ENCODE measurements at places on chromosomes 16 and 17.
A peak's percentile ranks its signal among the peaks of the same experiment; 100 is the strongest.

- DNase-seq, result no peak
Observed at GRCh38 chr16:6728381-6728780, 604.3 kb upstream of the RBFOX1 start.

- DNase-seq, result peak; percentile 79
Observed at GRCh38 chr17:61463316-61464129, 11.3 kb downstream of the TBX4 start.

GRCh38 chr17:57916925-57917858, 38.0 kb downstream of the CUEDC1 start:
- DNase-seq, result peak; percentile 73

DNA sequence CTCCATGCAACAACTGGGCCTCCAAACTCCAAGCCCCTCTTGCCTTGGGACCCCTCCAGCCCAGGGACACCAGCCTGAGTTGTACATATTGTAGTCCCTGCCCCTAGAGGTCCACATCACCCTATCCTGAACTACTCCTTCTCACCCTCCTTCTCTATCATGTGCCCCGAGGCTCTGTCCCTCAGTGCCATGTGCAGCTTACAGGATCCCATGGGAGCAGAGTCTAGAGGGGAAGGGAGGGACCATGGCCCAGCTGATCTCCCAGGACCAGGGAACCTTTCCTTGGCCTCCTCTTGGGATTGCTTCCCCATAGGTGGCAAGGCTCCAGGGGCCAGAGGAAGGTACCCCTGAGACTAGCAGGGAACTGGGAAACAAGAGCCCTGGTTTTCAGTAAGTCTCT, 35.3 kb downstream of the TMEM132E start:
- DNase-seq, result peak; percentile 85

DNA sequence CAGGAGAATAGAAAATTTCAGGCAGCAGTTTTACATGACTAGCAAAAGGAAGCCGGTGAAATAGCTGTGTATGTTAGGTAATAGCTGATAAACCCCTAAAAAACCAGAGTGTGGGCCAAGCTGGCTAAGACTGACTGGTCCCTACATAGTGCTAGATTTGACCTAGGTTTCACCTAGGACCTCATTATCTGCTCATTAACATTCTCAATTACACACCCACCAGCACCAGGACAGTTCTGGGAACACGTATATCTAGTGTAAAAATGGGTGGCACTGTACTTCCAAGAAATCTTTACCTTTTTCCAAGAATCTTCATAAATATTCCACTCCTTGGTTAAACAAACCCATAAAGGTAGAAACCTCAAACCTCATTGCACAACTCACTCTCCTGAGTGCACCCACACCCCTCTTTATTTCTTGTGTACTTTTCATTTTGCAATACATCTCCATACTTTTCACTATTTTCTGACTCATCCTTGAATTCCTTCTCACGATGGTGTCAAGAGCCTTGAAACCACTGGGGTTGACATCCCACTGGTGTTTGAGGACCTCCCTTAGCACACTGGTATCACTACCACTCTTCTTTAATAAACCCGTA, 262.7 kb upstream of the KCNJ16 start:
- DNase-seq, result no peak

- no peak for DNase-seq
Observed at GRCh38 chr16:70294385-70295025, 4.5 kb upstream of the DDX19B start.

- peak; percentile 41 for DNase-seq
Observed at GRCh38 chr17:56144223-56144622, 9.1 kb upstream of the ANKFN1 start.

- peak; percentile 74 for DNase-seq
Observed at GRCh38 chr17:47864791-47865216, 13.8 kb upstream of the SP6 start.

DNA sequence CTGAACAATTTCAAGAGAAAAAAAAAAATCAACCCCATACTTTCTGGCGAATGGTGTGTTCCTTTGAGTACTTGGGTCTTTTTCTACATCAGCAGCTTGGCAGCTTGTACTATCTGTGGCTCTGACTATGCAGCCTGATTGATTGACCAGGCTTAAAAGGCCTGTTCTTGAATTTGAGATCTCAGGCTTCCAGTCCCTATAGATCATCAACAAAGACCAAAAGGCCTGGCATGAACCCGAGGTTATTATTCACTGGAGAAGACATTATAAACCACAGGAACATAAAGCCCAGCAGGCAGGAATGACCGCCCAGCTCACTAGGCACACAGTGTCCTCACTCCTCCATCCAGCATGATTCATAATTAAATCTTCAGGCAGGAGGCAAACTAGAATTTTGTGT, 32.1 kb upstream of the CDH3 start:
- DNase-seq, result no peak

DNA sequence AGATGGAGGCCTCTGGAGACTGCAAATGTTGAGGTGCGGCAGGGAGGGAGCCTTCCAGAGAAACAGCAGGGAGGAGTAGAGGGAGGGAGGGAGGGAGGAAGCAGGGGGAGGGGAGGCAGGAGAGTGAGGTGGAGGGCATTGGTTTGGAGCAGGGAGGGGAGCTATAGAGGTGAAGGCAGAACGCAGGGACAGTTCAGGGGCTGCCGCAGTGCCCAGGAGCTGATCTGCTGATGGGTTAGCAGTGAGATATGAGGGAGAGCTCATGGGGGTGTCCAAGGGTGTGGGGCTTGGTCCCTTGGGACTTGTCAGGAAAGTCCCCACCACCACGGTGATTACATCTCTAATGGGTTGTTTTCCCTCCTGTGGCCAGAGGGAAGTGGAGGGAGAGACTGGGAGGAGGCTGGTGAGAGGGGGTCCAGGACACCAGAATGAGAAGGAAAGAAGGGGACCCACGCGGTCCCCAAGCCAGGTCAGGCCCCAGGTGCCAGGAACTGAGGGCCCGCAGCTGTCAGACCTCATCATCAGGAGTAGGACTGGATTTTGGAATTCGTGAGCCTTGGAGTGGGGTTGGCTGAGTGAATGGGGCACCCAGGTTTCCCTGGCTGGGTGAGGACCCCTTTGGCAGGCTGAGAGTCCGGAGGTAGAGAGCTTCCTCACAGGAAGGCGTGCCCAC, 11.2 kb downstream of the CA4 start:
- DNase-seq, result peak; percentile 49

- no peak for DNase-seq
Observed at GRCh38 chr16:64705443-64705842, 416.4 kb downstream of the CDH11 start.

GRCh38 chr17:79340333-79341221, 266.0 kb downstream of the ENGASE start:
- DNase-seq, result no peak

DNA sequence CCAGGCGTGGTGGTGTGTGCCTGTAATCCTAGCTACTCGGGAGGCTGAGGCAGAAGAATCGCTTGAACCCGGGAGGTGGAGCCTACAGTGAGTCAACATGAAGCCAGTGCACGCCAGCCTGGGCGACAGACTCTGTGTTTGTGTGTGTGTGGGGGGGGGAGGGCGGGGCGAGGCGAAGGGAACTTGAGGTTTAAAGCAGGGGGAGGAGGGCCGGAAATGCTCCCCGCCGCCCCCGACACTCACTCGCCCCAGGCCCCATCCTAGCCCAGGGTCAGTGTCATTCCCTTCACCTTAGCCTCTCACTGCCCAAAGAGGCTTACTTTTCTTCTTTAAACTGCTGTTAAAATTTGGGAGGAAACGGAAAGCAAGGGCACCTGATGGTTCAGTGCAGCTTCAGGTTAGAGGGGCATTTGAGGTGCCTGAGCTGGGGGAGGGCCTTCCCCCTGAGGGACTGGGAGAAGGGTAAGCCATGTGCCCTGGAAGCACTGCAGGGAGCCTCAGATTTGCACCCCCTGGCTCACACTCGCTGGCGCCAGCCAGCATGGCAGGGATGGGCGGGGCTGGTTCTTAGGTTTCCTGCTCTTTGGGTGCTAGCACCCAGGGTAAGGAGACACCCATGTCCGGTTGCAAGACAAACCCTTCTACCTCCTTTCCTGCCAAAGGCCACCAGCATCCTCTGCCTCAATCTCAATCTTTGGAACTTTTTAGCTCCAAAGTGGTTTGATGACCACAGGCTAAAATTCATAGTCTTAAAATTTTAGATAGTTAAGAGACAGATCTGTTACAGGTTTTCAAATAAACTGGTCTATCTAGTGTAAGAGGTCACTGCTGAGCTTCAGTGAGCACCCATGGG, 2.2 kb upstream of the LIMD2 start:
- peak; percentile 87 for DNase-seq

DNA sequence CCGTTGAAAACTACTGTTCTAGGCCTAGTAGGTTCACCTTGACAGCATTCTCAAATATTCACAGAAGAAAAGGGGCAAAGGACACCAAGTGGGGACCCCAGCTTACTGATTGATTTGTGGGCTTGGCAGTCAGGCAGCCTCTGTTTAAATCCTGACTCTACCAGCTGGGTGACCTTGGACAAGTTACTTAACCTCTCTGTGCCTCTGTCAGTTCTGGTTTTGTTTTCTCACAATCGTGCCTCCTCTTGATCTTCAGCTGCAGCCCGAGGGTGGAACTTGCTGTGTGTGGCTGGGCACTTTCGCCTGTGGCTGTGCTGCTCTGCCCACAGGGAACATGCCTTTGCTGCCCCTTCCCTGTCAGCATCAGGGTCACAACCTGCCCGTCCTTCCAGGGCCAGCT, 17.8 kb downstream of the RAP1GAP2 start:
- no peak for DNase-seq

DNA sequence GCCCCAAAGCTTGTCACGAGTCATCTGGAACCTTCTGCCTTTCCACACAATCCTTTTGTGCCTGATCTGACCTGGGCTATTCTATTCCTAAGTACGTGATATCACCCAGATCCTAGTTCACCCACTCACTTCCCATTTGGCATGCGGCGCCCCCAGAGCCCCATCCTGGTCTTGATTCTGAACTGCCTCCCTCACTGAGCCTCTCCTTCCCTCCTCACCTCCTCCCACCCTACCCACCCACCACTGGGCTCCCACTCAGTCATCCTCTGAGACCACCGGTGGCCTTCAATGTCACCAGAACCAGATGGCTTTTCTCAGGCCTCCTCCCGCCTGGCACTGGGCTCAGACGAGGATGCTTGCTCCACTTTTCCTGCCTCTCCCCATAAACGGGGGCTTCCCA, 18.5 kb downstream of the WDR45B start:
- DNase-seq, result no peak

DNA sequence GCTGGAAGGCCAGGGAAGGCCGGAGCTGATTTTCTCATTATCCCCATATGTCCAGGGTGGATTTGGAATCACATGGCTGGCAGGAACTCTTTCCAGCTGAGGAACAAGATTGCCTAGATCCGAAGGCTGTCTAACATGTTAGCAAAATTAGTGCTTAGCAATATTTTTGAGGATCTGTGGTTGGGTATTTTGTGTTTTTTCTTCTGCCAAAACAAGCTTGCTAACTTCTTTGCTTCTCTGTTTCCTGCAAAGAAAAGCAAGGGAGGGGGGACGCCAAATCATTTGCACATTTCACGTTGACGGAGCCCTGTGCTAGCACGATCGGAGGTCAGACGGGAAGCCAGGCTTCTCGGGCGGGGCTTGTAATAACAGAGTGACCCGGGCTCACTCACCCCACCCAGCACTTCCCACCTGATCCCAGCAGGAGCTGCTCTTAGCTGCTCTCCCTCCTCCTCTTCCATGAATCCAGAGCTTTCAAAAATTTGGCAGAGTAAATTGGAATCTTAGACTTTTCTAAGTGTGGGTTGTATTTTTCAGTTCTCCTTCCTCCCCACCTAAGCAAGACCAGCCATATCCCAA, 33.3 kb upstream of the FOXF1 start:
- no peak for DNase-seq

DNA sequence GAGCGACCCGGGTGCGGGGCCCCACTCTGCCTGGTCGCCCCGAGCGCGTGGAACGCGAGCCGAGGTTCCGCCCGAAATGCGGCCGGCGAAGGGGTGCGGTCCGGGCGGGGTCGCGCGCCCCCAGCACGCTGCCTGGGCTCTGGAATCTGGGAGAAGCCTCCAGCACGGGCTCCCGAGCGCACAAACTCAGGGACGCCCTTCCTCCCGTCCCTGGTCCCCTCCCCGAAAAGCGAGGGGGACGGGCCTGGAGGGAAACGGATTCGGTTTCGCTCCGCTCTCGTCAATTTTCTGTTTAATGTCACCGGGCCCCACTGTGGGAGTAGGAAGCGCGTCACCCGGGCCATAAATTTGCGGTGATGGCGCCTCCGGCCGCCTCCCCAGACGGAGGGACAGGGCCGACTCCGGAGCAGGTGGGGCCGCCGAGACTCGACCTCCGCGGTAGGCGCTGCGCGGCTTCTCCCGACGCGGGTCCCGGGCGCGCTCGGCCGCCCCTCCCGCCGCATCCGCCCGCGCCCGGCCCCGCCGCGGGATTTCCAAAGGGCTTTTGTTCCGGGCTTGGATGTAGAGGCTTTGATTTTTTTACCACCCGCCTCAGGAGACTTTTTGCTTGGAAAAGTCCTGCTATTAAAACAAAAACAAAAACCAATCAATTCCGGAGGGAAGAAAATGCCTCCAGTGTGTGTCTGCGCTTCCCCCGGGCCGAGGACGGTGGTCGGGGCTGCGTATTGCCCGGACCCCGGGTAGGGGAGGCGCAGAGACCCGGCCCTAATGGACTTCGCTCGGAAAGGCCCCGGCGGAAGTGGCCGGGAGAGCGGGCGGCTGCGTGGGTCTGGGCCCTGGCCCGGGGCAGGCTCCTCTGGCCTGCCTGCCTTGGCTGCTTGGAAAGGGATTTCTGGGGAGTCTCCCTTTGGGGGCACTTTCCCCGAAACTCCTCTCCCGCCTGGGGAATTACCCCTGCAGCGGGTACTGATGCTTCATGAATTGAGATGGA, 7.9 kb upstream of the BAHCC1 start:
- DNase-seq, result peak; percentile 62

- no peak for DNase-seq
Observed at GRCh38 chr17:79834565-79835469, 4.4 kb downstream of the CBX4 start.

DNA sequence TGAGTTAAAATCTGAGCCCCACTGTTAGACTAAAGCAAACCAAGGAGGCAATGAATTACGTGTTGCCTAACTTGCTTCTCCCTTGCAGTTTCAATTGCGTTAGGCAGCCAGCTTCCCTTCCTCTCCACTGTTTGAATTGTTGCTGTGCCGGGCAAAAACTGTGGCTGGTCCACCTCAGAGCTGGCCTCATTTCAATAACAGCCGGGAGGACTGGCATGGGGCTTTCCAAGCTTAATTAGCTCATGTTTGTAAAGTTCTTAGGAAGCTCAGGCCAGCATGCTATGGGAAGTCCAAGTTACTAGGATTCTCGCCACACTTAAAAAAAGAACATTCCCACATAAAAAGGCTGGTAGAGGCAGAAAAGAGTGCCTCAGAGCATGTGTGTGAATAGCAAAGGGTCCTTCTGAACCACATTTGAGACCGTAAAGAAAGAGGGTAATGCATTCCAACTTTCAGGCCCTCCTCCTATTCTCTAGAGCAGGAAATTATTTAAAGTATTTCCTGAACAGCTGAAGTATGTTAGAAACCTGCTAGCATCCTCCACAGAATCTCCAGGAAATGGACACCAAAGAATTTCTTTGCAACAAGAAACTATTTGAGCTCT, 79.0 kb upstream of the SMURF2 start:
- DNase-seq, result no peak

All from NCI-H69 (cell line).